GM12864 (cell line): ENCODE measurements at places on chromosomes 1 and 21.

- DNase-seq = peak; percentile 90
These were observed 359 bp upstream of the RNU11 start for GRCh38 chr1:28648008-28648473.

- DNase-seq = no peak
These were observed 133.1 kb downstream of the AJAP1 start for GRCh38 chr1:4787551-4787950.

- DNase-seq = no peak
These were observed 53.7 kb downstream of the HSF2BP start for GRCh38 chr21:43605320-43606215.

GRCh38 chr1:223444411-223444810, 51.2 kb downstream of the CCDC185 start:
- no peak for DNase-seq
